Endodermal cell (in vitro differentiated cells): ENCODE measurements at places on chromosomes 7 and 10. TPM values are rescaled to one million over a fixed set of nuclear protein-coding genes. Genes with fewer than 3 reads are reported as not detected.

The NKX2-3 gene
- not detected in 3 replicates for total RNA-seq

The CUBN gene
- total RNA-seq = 0.72 and 1.3 TPM in 2 replicates

The ECHDC3 gene
- total RNA-seq = 11.1 to 15.7 TPM (median 12.9 TPM) in 3 replicates

The HECW1 gene
- 3.8 and 4.6 TPM in 2 replicates for total RNA-seq
